ENCODE measurements at places on chromosomes 7 and 10.

GRCh38 chr7:25598765-25599164 lies 370.5 kb upstream of the NPVF start:
- no peak for DNase-seq

DNA sequence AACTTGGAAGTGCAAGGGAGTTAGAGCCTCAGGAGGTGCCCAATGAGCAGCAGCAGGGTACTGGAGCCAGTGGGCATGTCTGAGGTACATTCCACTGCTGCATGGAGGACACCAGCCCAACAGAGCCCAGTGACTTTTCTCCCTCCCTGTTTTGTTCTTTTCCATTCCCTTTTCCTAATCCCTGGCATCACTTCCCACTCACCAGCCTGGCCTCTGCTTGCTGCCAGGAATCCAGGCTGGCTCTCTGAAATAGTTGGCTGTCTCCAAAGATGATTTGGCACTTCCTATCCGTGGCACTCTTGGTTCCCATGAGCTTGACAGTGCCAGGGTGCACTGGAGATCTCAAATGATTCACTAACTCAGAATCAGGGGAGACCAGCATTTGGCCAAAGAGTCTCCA lies 97.7 kb upstream of the ZPBP start:
- no peak for DNase-seq

- no peak for DNase-seq
These were observed 348.2 kb downstream of the PTPRN2 start for GRCh38 chr7:158239290-158239981.

- DNase-seq: no peak
These were observed 5.8 kb downstream of the DKK1 start for GRCh38 chr10:52319926-52320325.

GRCh38 chr10:11789306-11789705 lies 33.9 kb upstream of the PROSER2 start:
- DNase-seq: no peak

All from H1 (cell line).